ENCODE measurements at places on chromosomes 11 and 22. TPM values are rescaled to one million over a fixed set of nuclear protein-coding genes. Genes with fewer than 3 reads are reported as not detected.

The CDHR5 gene
- total RNA-seq, result not detected

The CD59 gene
- total RNA-seq, result 427 TPM

The LINC01488 gene
- total RNA-seq, result not detected

The RGL4 gene
- total RNA-seq, result not detected

The MUC2 gene
- not detected for total RNA-seq

The OR5P2 gene
- total RNA-seq, result not detected

The P4HA3 gene
- total RNA-seq, result 0.81 TPM

The OR52A1 gene
- total RNA-seq, result not detected

The KBTBD4 gene
- 12.3 TPM for total RNA-seq

The WT1 gene
- 3.0 TPM for total RNA-seq

The SYT13 gene
- total RNA-seq, result 6.4 TPM

The GLYATL1 gene
- 5.0 TPM for total RNA-seq

The MORC2 gene
- total RNA-seq, result 7.1 TPM

The OR5B21 gene
- total RNA-seq, result not detected

The ROBO4 gene
- total RNA-seq, result 1.4 TPM
